ENCODE measurements at places on chromosomes 5 and 9.

GRCh38 chr9:8901146-8901545 is 1101.6 kb upstream of the DMAC1 start:
- DNase-seq = no peak

GRCh38 chr5:124936626-124936933 is 190.1 kb upstream of the ZNF608 start:
- no peak for DNase-seq

DNA sequence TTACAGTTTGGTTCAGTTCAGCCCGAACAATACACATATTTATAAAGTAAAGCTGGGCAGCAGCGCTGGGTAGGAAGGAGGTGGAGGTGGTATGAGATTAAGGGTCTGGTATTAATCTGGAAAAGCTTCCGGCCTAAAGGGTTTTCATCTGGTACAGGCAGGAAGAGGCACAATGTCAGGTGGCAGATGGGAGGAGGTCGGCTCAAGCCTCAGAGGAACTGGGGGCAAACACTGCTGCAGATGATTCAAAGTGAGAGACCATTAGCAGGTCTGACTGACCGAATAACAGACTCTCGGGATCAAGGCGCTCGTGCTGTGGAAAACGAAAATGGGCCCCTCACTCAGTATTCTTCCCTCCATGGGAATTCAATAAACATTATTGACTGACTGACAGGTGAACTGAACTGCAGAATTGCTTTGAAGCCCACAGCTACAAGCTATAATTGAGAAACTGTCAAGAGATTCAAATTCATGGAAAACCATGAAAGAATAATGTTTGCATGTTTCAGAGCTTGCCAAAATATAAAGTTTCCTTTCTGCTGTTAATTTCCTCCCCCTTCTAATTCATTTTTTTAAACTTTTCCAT is 75.3 kb downstream of the TMEM167A start:
- no peak for DNase-seq

DNA sequence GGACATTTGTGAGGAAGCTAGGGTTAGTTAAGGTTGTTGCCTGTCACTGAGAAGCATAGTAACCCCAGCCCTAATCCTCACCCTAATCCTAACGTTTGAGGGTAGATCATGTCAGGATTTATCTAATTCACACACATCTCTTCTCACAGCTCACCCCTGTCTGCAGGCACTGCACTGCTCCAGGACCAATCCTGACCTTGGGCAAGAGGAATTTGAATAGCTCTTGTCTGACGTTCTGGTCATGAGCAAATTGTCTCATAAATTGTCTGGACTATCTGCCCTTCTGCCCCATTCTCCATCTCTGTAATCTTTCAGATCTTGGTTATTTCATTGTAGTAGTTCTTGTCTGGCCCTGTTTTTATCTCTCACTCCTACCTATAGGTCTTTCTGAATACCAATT is 18.7 kb downstream of the CRHBP start:
- no peak for DNase-seq

- no peak for DNase-seq
Measured at GRCh38 chr9:120937127-120937526, 10.5 kb upstream of the TRAF1 start.

- DNase-seq = no peak
Measured at GRCh38 chr5:2575292-2575691, 176.2 kb downstream of the IRX2 start.

- DNase-seq = no peak
Measured at GRCh38 chr9:108197008-108197365, 658.8 kb downstream of the ACTL7B start.

All from cortex of kidney (tissue), 1 donor.